ENCODE measurements at places on chromosomes 6 and 20. TPM values are rescaled to one million over a fixed set of nuclear protein-coding genes. Genes with fewer than 3 reads are reported as not detected.
A peak's percentile ranks its signal among the peaks of the same experiment; 100 is the strongest.

GRCh38 chr6:43766964-43767461 is 3.0 kb upstream of the VEGFA start:
- peaks cover 3% of the 10 kb centered on the region for H3K4me1 ChIP-seq
- H3K27me3 ChIP-seq, result no peaks in the 10 kb centered on the region
- H3K4me3 ChIP-seq, result no peak overlapping the region
- no peaks in the 10 kb centered on the region for H3K36me3 ChIP-seq

GRCh38 chr6:14634072-14634471 is 516.5 kb downstream of the CD83 start:
- no peak overlapping the region for H3K27ac ChIP-seq
- no peak for DNase-seq
- H3K27me3 ChIP-seq, result no peaks in the 10 kb centered on the region
- H3K4me3 ChIP-seq, result no peak overlapping the region
- no peaks in the 10 kb centered on the region for H3K4me1 ChIP-seq

SAMD5 gene
- 3.8 TPM for polyA plus RNA-seq

SIRPA gene
- 8.6 TPM for polyA plus RNA-seq

- H3K36me3 ChIP-seq, result no peaks in the 10 kb centered on the region
- H3K4me3 ChIP-seq, result no peak overlapping the region
- no peak for DNase-seq
- no peaks in the 10 kb centered on the region for H3K27me3 ChIP-seq
- H3K4me1 ChIP-seq, result peaks cover 15% of the 10 kb centered on the region
Observed at GRCh38 chr20:33821270-33821836, 10.2 kb downstream of the CHMP4B start.

DNA sequence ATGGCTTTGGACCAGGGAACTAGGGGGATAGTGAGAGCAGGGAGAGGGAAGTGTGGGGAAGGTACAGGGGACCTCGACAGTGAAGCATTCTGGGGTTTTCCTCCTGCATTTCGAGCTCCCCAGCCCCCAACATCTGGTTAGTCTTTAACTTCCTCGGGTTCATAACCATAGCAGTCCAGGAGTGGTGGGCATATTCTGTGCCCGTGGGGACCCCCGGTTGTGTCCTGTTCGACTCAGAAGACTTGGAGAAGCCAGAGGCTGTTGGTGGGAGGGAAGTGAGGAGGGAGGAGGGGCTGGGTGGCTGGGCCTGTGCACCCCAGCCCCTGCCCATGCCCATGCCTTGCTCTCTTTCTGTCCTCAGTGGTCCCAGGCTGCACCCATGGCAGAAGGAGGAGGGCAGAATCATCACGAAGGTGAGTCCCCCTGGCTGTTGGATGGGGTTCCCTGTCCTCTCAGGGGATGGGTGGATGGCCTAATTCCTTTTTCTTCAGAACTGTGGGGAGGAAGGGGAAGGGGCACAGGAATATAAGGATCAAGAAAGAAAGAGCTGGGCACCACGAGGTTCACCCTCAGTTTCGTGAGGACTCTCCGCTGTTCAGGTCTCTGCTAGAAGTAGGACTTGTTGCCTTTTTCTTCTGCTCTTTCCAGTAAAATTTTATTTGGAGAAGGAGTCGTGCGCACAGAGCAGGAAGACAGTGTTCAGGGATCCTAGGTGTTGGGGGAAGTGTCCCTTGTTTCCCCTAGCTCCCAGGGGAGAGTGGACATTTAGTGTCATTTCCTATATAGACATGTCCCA is 4.2 kb downstream of the VEGFA start:
- H3K27ac ChIP-seq, result peak overlapping the region; percentile 95
- no peaks in the 10 kb centered on the region for H3K27me3 ChIP-seq
- peaks cover 20% of the 10 kb centered on the region for H3K36me3 ChIP-seq
- H3K4me3 ChIP-seq, result no peak overlapping the region
- DNase-seq, result peak; percentile 15
- peaks cover 32% of the 10 kb centered on the region for H3K4me1 ChIP-seq

GRCh38 chr20:52540509-52540908 is 348.9 kb upstream of the ZFP64 start:
- no peak overlapping the region for H3K4me3 ChIP-seq
- H3K4me1 ChIP-seq, result no peaks in the 10 kb centered on the region
- no peaks in the 10 kb centered on the region for H3K27me3 ChIP-seq
- H3K36me3 ChIP-seq, result no peaks in the 10 kb centered on the region

- H3K36me3 ChIP-seq, result no peaks in the 10 kb centered on the region
- H3K27ac ChIP-seq, result no peak overlapping the region
- H3K4me3 ChIP-seq, result no peak overlapping the region
- DNase-seq, result peak; percentile 6
Observed at GRCh38 chr20:61588411-61589385, 336.6 kb downstream of the CDH4 start.

DNA sequence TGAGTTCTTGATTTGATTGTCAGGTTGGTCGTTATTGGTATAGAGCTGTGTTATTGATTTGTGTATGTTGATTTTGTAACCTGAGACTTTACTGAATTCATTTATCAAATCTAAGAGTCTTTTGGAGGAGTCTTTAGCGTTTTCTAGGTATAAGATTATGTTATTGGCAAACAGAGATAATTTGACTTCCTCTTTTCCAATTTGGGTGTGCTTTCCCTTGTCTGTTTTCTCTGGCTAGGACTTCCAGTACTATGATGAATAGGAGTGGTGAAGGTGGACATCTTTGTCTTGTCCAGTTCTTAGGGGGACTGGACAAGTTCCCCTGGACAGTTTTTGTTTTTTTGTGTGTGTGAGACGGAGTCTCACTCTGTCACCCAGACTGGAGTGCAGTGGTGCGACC is 17.4 kb downstream of the HLA-DOA start:
- H3K27ac ChIP-seq, result no peak overlapping the region
- no peaks in the 10 kb centered on the region for H3K4me1 ChIP-seq
- no peak overlapping the region for H3K4me3 ChIP-seq
- no peaks in the 10 kb centered on the region for H3K27me3 ChIP-seq
- DNase-seq, result no peak
- H3K36me3 ChIP-seq, result no peaks in the 10 kb centered on the region

- H3K36me3 ChIP-seq, result no peaks in the 10 kb centered on the region
- no peak overlapping the region for H3K27ac ChIP-seq
- H3K27me3 ChIP-seq, result no peaks in the 10 kb centered on the region
- no peak overlapping the region for H3K4me3 ChIP-seq
- DNase-seq, result no peak
Observed at GRCh38 chr6:125008261-125008703, 46.0 kb downstream of the RNF217 start.

- H3K36me3 ChIP-seq, result no peaks in the 10 kb centered on the region
- no peaks in the 10 kb centered on the region for H3K4me1 ChIP-seq
- H3K27me3 ChIP-seq, result no peaks in the 10 kb centered on the region
Observed at GRCh38 chr6:20351534-20351933, 50.1 kb upstream of the E2F3 start.

AGPAT4 gene
- polyA plus RNA-seq, result 2.3 TPM

GRCh38 chr6:159086033-159086618 is 41.3 kb upstream of the TAGAP start:
- H3K4me3 ChIP-seq, result no peak overlapping the region
- H3K36me3 ChIP-seq, result no peaks in the 10 kb centered on the region
- H3K27me3 ChIP-seq, result no peaks in the 10 kb centered on the region
- no peaks in the 10 kb centered on the region for H3K4me1 ChIP-seq

DNA sequence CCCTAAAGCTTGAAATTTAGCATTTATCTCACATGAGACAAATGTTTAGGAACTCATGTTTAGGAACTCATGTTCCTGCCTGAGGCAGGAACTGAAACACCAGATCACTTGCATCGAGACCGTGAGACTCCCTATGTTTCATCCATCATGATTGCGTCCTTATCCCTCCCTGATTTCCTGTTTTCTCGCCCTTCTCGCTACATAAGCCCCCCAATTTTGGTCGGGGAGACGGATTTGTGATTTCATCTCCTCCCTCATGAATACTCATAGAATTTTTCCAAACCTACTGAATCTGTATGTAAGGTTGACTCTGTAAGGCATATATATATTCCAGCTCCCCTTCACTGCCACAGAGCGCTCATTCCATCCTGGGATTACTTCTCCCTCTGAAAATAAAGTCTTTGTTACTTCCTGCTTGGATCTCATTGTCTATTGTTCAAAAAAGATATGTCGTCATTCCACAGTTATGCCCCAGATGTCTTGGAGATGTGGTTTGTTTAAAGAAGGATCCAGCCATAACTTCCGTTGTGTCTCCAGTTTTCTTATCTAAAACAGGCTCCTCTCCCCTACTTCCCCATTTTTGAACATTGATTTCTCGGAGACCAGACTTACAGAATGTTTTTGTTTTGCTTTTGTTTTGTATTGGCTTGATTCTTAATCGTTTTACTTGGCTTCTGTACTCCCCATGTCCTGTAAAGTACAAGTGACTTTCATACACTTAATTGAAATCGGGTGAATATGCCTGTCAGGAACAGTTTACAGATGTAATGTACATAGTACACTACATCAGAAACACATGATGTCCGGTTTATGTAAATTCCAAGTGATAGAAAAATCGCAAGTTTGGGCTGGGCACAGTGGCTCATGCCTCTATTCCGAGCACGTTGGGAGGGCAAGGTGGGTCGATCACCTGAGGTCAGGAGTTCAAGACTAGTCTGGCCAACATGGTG is 118.7 kb downstream of the HFE start:
- peak overlapping the region; percentile 35 for H3K4me3 ChIP-seq
- H3K27me3 ChIP-seq, result peaks cover 7% of the 10 kb centered on the region
- peak overlapping the region; percentile 78 for H3K27ac ChIP-seq
- H3K36me3 ChIP-seq, result no peaks in the 10 kb centered on the region

DNA sequence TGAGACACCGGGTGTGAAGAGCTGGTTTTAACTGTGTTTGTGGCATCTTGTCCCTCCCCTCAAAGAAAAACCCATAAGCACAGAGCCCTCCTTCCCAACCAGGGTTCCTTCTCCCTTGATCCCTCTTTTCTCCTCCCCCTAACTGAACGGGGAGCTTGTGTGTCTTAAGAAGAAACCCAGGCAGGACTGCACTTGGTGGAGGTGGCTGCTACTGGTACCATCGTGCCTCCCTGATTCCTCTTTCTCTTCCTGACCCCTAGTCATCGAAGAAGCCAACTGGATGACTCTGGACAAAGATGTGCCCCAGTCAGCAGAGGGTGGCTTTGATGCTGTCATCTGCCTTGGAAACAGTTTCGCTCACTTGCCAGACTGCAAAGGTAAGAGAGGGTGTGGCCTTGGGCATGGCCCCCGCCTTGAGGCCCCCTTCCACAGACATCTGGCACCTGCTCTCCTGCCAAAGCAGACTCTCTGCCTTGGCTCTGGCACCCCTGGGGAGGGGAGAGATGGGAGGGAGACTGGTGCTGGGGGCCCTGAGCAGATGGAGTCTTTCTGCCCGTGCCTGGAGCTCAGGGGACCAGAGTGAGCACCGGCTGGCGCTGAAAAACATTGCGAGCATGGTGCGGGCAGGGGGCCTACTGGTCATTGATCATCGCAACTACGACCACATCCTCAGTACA is 2.1 kb downstream of the GNMT start:
- H3K27me3 ChIP-seq, result no peaks in the 10 kb centered on the region
- H3K4me3 ChIP-seq, result peak overlapping the region; percentile 78
- no peaks in the 10 kb centered on the region for H3K36me3 ChIP-seq
- no peak for DNase-seq
- peak overlapping the region; percentile 96 for H3K27ac ChIP-seq

Measured in pancreas (tissue), 10 donors.